ENCODE measurements at places on chromosomes 6 and 20.

DNA sequence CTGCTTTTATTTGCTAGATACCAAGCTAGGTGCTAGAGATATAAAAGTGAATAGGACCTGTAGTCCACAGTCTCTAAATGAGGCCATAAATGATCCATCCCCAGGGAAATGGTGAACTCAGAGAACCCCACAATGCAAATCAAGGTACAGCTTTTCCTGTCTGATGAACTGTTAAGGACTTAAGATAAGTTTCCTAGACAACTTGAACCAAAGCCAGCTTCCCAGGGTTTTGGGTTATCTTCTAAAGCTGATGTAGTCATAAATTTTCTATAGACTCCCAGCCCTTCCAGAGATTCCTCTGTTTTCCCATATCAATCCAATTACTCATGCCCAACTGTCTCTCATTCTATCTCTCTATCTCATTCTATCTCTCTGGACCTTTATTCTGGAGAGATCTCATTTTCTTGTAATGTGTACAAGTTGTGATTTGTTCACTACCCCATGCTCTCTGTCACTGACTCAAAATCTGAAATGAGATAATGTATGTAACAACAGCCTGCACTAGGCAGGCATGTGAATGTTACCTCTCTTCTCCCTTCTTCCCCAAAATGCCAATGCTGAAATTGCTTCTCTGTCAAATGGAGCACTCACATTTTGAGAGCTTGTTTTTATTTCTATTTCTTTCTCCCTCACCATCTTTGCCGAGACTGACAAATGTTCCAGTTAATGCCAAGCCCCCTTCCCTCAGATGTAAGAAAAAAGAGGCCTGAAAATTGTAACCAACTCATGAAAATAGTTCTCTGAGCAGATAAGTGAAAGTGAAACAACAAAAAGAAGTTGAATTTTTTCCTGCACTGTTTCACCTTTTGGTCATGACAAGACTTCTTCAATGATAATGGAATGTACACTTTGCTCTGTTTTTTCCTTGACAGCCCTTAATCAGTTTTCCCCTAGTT is 279.9 kb downstream of the SLC35F1 start:
- DNase-seq, result no peak

DNA sequence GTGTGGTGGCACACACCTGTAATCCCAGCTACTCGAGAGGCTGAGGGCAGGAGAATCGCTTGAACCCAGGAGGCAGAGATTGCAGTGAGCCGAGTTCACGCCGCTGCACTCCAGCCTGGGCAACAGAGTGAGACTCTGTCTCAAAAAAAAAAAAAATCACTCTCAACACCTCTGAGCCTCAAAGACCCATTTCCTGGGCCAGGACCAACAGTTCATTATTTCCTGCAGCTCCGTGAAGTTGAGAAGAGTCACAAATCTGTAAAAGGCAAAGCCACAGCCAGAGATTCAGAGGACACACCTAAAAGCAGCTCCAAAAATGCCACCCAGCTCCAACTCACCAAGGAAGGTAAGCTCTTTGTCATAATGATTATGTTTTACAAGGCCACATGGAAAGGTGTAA is 15.2 kb upstream of the NOP56 start:
- no peak for DNase-seq

DNA sequence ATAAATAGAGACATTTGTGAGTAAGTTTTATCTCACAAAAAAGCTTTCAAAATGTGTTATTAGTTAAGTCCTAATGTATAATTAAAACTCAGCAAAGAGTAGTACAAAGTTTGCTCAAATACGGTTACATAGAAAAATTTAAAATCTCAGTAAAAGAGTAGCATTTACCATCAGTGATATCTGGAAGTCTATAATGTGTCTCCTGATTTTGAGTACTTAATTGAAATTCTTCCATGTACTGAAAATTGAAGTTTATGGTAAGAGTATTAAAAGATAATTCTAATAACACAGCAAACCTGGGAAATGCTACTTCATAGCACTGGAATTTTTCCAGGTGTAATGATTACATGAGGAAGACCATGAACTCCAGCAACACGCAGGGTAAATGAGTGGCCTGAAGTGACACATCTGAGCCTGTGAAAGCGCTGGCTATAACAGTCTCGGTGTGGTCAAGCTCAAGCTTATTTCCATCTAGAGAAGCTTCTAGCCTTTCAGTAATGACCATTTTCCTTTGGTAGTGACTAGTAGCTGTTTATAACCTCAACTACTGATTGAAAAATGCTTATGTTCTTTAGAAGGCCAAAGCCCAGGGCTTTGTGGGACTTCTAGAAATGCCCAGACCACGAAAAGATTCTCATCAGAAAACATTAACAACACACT is 203.2 kb downstream of the ISM1 start:
- DNase-seq, result no peak

DNA sequence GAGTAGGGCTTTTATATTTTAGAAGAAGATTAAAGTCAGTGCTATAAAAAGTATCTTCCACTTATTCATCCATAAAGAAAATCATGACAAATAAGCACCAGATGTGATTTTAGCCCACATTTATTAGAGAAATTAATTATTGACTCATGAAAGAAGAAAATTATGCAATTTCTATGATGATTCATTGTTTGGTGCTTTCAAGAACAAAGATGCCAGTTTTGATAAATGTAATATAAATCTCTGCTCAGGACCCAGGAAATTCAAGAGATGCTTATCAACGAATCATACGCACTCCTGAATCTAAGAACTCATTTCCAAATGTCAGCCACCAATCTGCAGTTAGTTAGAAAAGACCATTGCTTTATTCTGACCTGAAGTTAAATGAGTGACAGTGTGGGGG is 211.4 kb downstream of the ARHGAP18 start:
- no peak for DNase-seq

DNA sequence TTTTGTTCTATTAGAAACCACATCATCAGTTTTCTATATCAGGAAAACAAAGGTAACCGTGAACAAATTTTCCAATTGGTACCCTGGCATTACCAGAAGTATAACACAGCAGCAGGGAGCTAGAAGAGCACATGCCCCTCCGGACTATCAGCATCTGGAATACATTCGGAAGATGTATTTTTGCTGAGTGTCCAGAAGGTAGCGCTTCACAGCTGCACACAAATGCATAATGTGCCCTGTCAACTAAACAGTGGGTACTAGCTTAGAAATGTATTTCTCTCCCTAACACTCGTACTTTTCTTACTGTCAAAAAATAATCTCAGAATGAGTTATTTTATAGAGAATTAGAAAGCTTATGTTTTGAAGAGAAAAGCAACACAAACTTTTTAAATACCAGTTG is 77.6 kb downstream of the HUS1B start:
- no peak for DNase-seq

DNA sequence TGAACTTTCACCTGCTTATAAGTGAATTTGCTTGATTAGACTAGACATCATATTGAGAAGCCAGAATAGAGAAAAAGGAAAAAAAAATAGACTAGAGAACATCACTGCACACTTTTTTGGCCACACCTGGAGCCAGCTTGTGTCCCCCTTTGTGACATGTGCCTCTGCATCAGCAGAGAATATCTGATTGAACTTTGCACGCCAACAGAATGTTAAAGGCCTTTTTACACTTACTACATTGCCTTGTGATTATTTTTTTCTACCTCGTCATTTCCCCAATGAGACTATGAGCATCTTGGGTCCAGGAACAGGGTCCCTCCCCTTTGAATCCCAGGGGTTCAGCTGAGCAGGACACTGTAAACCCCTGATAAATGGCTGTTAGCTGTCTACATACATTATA is 17.2 kb upstream of the ZNF133 start:
- no peak for DNase-seq

GRCh38 chr6:80623066-80623815 is 516.8 kb downstream of the BCKDHB start:
- no peak for DNase-seq

GRCh38 chr6:30211899-30212298 is 1.3 kb downstream of the TRIM26 start:
- no peak for DNase-seq

- no peak for DNase-seq
Measured at GRCh38 chr6:87909849-87910248, 137.8 kb upstream of the SPACA1 start.

DNA sequence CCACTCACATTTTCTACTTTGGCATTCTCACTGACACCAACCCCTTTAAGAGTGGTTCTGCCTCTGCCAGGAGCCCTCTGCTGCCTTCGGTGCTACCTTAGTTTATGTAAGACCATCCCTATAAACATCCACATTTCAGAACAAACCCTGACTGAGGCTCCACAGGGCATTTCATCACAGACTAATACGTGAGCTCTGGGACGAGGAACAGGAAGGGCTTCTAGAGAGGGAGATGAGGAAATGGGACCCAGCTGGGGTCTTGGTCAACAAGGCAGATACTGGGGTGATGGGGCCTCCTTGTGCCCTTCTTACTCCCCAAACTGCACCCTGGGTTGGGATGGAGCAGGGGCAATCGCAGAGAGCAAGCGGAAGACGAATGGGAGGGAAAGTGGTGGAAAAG is 86.5 kb upstream of the FYN start:
- DNase-seq, result no peak

DNA sequence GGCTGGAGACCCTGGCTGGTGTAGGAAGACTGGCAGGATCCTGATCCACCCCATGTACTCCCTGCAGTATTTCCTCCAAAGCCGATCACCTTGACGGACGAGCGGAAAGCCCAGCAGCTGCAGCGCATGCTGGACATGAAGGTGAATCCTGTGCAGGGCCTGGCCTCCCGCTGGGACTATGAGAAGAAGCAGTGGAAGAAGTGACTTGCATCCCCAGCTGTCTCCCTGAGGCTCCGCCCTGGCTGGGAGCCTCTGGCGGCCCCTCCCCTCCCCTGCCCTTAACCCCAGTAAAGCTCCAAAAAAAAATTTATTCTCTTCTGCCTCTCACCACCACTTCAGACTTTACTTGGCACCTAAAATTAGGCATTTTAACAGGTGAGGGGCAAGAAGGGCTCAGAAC is 7.0 kb downstream of the COX4I2 start:
- no peak for DNase-seq

DNA sequence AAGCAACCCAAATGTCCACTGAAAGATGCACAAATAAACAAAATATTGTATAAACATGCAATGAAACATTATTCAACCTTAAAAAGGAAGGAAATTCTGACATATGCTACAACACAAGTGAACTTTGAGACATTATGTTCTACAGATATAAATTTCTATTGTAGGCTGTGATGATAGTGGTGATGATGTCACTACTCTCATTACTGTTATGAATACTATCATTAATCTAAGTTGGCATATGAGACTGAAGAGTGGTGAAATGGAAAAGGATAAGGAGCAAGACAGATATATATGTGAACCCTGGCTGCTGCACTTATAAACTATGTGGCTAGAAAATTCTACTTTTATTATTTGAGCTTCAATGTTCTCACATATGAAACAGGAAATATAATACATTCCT is 360.2 kb downstream of the TFAP2A start:
- DNase-seq, result no peak

DNA sequence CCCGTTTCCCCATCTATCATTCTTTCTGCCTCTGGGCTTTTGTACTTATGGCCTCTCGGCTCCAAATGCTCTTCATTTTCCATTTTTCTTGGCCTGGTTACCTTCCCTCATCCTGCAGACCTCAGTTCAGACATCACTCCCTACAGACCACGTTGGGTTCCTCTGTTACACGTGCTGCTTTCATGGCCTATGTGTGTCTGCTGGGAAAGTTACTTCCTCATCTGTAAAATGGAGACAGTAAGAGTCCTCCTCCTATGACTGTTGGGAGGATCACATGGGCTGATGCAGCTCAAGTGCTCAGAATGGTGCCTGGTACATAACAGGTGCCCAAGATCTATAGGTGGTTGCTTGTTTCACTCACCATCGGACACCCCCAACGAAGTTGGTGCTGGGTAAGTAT is 13.5 kb downstream of the KCNK17 start:
- DNase-seq, result no peak

GRCh38 chr6:23340271-23340670 is 770.9 kb downstream of the HDGFL1 start:
- DNase-seq, result no peak

- DNase-seq, result peak; percentile 86
Measured at GRCh38 chr20:33719989-33720709, at the start of gene PXMP4. Gene PXMP4 (minus strand): TSS chr20:33720310. CDS start chr20:33720207, 103 bp downstream.

DNA sequence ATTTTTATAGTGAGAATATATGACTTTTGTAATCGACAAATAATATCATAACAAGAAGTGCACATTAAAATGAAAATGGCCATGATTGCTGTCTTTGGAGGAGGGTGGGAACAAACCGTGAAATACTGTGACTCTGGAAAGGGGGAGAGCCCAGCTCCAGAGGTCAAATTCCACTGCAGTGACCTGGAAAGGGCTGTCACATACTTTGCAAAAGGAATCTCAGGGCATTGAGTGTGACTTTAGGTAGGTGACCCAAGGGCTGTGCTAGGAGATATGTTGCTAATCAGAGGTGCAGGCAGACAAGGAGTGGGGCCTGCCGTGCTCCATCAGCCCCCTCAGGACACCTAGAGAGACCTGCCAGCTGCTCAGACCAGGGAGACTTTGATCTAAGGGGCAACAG is 28.1 kb upstream of the BMP7 start:
- DNase-seq, result no peak

DNA sequence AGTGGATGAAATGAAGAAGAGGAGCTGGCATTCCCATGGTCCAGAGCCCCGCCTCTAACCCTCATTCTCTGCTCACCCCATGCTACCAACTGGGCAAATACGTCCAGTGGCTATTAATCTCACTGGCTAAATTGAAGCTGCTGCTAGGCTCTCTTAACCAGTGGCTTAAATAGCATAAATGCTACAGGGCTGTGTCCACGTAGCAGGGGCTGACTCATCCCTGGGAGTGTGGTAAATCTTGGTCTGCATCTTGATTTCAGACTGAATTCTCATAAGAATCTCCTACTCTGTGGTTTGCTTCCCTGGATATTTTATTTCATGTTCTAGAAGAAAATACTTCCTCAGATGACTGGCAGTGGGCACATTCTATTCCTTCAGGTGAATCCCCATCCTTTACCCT is 193.1 kb upstream of the ARG1 start:
- DNase-seq, result no peak

GRCh38 chr20:2237059-2237458 is 58.7 kb upstream of the TGM3 start:
- DNase-seq, result no peak

GRCh38 chr6:48957781-48958180 is 505.3 kb downstream of the MMUT start:
- no peak for DNase-seq

DNA sequence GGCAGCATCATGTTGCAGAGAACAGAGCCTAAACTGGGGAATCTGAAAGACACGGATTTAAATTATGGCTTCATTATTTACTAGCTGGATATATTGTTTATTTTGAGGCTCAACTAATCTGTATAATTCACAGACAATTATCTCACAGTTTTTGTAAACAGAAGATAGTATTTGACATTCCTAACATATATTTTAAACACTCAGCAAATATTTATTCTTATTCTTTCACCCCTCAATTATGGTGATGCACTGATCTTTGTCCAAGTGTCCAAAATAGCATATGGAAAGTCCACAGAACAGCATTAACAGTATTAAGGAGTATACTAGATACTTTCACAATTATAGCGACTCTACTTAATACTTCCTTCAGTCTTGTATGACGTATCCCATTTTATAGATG is 257.0 kb downstream of the ADGRG6 start:
- DNase-seq, result no peak
